Stimulated activated naive CD8-positive, alpha-beta T cell treated with anti-CD3 and anti-CD28 coated beads, Interleukin-15, amount 100 ng/mL, for 72 hours (primary cell): ENCODE measurements at places on chromosomes 2 and 18.

- DNase-seq, result no peak
Observed at GRCh38 chr2:207290833-207291624, 125.3 kb upstream of the KLF7 start.

GRCh38 chr2:42141687-42142546, 27.2 kb upstream of the EML4 start:
- no peak for DNase-seq

GRCh38 chr2:168076731-168077130, 170.7 kb downstream of the STK39 start:
- no peak for DNase-seq

- no peak for DNase-seq
Observed at GRCh38 chr2:216389570-216389969, 17.3 kb upstream of the MARCHF4 start.

DNA sequence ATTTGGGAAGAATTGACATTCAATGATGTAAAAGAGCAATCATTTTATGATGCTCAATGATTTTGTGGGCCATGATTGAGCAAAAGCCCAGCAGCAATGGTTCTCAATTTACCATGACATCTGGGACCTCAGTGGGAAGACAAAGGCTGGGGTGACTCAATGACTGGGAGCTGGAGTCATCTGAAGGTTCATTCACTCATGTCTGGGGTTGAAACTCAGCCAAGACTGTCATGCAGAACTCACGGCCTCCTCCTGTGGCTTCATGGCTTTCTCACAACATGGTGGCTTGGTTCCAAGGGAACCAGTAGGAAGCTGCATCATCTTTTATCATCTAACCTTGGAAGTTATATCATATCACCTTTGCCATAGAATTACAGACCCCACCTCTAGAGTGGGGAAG, 45.1 kb upstream of the CD226 start:
- DNase-seq, result no peak

GRCh38 chr2:26988058-26988860, 17.8 kb downstream of the MAPRE3 start:
- no peak for DNase-seq

DNA sequence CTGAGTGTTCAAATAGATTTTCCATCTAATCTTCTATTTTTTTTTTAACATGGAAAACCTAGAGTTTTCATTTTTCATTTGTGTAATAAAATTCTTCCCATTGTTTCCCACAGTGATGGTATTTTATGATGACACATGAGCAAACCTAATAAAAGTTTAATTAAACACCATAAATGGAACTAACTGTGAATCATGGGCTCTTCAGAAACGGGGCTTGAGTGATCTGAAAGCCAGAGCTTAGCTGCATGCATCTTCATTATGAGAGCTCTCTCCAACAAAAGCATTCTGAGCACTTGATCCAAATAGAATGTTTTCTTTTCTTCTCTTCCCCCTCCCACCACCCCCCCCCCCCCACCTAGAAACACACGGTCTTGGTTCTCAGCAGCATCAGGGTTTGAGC, 82.1 kb upstream of the REV1 start:
- no peak for DNase-seq

DNA sequence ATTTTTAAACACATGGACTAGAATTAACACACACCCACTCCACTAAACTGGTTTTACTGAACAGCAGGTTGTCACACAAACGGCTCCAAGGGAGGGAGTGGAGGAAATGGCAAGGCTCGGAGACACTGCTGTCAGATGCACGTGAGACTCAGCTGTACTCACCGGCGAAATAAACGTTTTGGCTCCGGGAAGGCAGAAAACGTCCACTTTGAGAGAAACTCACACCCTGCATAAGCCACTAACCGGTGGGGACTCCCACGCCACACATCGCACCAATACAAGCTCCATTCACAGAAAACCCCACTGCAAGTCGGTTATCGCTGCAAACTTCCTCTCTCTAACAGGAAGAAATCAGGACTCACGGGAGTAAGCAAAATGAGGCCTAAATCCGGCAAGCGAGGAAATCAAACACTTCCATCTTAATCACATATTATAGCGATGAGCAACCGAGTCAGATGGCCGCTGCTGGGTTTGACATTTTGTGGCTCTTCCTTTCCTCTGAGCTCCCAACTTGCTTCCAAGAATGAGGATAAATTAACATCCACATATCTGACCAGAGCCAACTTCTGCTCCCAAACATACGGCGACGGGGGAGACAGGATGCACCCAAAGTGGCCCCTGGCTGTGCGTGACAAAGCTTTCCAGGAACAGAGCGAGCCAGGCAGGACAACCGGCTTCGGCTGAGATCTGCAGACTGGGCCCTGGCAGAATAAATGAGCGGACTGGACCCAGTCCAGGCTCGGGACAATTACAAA, 63.5 kb downstream of the HDAC4 start:
- DNase-seq, result no peak

DNA sequence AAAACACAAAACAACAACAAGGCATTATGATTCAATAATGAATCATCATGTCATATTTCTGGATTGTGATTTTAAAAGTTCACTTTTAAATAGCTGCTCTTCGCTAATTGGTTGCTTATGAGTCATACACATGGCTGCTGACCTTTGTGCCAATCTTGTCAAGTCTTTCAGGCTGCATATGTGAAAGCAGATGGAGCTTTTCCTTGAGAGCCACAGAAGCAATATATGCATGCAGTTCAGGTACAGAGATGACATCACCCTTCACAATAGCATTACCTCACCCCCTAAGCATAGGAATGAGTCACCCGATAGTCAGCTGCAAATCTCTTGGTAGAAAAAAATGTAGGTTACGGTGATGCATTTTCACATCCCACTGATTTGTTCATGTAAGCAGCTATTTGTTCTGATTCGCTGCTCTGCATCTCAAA, 27.2 kb downstream of the EIF2AK3 start:
- DNase-seq, result peak; percentile 63

GRCh38 chr2:52498077-52498750, 1269.4 kb upstream of the CHAC2 start:
- no peak for DNase-seq

- no peak for DNase-seq
Observed at GRCh38 chr2:27856386-27856785, 33.8 kb downstream of the RBKS start.

GRCh38 chr18:27372386-27372785, 187.3 kb upstream of the CHST9 start:
- DNase-seq, result no peak

- no peak for DNase-seq
Observed at GRCh38 chr2:211477537-211478275, 921.3 kb downstream of the CPS1 start.

- DNase-seq, result no peak
Observed at GRCh38 chr2:181177376-181177775, 197.0 kb downstream of the UBE2E3 start.
